ENCODE measurements at places on chromosomes 6 and 20.
A peak's percentile ranks its signal among the peaks of the same experiment; 100 is the strongest.

DNA sequence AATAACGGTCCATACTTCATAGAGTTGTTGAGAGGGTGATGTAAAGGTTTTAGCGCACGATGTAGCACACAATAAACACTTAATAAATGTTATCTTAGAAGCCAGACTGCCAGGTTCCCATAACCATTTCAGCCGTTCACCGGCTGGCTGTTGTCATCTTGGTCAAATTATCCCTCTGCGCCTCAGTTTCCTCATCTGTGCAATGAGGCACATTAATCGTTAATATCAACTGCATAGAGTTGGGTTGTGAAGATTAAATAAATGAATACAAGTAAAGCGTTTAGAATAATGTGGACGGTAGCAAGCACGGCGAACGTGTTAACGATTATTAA, 432 bp upstream of the PSMF1 start:
- DNase-seq, result no peak

DNA sequence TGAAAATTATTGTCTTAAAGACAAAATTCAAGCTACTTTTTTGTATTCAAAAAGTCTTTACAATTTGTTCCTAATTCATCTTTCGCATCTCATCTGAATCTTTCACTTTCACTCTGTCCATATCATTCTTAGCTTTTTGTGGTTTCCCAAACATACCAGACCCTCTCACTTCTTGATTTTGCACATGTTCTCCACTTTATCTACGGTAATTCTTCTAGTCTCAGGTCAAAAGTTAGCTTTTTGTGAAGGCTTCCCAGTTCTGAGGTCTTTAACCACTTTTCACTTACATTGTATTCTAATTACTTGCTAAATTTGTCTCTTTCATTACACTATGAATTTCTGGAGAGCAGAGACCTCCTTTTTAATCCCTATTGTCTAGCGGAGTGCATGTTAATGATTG, 34.6 kb upstream of the EPHA7 start:
- DNase-seq, result no peak

- DNase-seq, result no peak
Observed at GRCh38 chr6:148954934-148955333, 208.1 kb downstream of the UST start.

- no peak for DNase-seq
Observed at GRCh38 chr6:128899341-128900050, 16.6 kb downstream of the LAMA2 start.

- DNase-seq, result no peak
Observed at GRCh38 chr6:7691675-7692452, 34.0 kb upstream of the BMP6 start.

GRCh38 chr6:159806021-159806458, 6.0 kb downstream of the PNLDC1 start:
- DNase-seq, result no peak

- no peak for DNase-seq
Observed at GRCh38 chr6:107540465-107540857, 50.5 kb downstream of the SOBP start.

- no peak for DNase-seq
Observed at GRCh38 chr6:56231827-56232226, 15.6 kb downstream of the COL21A1 start.

DNA sequence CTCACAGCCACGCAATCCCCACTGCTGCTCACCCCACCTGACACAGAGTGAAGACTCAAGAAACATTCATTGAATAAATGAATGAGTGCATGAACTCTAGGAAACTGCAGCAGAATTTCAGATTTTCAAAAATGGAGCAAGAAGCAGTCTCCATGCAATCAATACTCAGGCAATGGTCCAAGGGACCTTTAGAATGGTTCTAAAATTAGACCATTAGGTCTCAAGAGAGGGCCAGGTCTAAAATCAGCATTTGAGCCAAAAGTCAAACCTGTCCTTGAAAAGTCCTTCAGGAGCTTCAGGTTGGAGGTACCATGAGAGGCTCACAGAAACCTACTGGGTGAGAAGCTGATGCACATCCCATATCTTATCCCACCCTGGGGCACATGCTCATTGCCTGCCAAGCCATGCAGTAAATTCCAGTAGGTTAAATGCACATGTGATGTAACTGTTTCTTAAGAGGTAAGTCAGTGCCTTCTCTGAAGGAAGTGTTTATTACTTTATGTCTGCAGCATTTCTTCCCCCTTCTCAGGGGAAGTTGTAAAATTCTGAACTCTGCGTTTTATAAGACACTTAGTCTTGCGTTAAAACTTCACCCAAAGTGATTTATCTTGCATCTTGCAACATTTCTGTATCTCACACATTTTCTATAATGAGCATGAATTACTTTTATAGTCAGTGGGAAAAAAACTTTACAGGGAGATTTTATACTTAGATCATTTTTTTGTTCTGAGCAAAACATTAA, 126.6 kb downstream of the ADAT2 start:
- DNase-seq, result no peak

GRCh38 chr20:17845701-17846475, 122.7 kb downstream of the SNX5 start:
- DNase-seq, result no peak

- no peak for DNase-seq
Observed at GRCh38 chr20:58054082-58054779, 174.2 kb downstream of the ANKRD60 start.

DNA sequence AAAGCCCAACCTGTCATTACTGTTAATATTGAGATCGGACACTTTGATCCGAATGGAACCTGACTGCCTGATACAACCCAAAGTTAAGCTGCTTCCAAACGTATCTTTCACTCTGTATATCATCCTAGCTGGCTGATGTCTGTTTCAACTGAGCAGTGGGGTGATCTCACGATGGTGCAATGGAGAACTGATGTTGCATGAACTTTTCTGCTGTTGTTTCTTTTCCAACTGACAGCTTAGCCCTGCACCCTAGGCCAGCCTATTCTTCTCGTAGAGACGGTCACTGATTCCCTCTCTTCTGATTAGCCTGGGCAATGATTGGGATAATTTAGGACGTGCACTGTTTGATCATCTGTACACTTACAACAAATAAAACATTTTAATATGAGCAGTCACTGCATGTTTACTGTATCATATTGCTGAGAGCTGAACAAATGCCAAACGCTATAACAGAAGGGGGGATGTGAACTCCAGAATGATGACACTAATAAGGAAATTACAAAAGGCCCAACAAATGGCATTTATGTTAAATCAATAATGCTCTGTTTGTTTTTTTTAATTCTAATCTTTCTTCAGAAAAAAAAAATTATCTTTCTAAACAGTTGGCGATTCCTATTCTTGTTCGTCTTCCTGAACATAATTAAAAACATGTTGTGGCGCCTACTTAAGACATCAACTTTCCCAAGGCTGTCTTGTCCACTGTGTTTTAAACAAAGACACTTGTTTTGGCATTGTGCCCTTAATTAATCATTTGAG, 184.8 kb downstream of the ZNF217 start:
- no peak for DNase-seq

- no peak for DNase-seq
Observed at GRCh38 chr20:39248862-39249485, 286.8 kb downstream of the DHX35 start.

GRCh38 chr6:161235776-161236633, 37.9 kb downstream of the AGPAT4 start:
- no peak for DNase-seq

- DNase-seq, result no peak
Observed at GRCh38 chr20:45448270-45448669, 21.3 kb upstream of the WFDC2 start.

DNA sequence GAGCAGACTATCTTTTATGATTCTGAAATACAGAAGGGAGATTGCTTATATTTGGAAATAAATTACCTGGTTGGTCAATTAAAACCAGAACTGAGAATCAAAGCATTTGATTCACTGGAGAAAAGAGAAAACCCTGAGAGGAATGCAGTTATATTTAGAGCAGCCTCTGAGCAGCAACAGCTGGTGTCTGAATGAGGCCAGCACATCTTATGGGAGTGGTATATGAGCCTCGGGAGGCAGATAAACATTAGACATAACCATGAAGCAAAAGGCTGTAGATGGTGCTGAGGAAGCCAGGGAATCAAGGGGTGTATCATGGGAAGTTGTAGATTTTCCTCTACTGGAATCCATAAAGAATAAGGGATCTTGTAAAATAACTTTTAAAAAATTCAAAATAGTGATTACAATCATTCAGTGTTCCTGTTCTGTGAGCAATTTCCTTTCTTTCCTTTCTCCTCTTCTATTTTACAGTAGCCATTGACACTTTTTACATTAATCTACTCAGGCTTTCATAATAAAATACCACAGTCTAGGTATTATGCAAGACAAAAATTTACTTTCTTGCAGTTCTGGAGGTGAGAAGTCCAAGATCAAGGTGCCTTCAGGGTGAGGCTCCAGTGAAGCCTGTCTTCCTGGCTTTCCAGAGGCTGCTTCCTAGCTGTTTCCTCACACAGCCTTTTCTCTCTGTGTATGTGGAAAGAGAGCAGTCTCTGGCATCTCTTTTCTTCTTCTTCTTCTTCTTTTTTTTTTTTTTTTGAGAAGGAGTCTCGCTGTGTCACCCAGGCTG, 32.8 kb upstream of the ENPP5 start:
- DNase-seq, result no peak

GRCh38 chr20:10799735-10800134, 125.9 kb upstream of the JAG1 start:
- DNase-seq, result no peak

DNA sequence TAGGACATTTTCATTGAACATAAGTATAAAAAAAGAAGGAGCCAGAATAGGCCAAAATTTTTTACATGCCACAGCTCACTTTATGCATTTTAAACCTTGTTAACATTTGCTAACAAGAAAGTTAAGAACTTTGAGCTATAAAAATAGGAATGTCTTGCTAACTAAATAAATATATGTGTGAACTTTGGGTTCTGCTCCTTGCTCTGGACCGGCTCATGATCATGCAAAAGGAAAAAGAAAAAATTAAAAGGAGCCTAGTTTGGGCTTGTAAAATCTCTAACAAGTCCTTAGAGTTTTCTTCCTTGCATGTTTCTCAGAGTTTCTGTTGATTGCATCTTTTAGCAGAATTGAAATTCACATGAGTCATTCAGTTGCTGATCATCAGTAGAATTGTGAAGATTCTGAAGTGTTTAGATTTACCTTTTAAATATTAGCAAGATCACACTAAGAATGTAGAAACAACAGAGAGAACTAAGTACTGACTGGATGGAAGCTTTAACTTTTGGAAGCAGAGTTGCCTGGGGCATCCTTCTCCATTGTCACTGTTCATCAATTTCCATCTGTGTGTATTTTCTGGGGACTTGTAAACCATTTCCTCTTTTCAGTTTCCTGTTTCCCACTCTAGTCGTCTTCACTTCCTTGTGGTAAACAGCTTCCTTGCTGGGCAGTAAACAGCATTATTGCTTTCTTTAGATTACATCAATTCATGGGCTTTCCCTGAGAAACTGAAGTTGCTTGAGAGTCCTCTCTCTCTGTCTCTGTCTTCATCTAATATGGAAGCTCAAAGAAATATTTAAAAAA, 458.4 kb upstream of the BTBD3 start:
- DNase-seq, result no peak

DNA sequence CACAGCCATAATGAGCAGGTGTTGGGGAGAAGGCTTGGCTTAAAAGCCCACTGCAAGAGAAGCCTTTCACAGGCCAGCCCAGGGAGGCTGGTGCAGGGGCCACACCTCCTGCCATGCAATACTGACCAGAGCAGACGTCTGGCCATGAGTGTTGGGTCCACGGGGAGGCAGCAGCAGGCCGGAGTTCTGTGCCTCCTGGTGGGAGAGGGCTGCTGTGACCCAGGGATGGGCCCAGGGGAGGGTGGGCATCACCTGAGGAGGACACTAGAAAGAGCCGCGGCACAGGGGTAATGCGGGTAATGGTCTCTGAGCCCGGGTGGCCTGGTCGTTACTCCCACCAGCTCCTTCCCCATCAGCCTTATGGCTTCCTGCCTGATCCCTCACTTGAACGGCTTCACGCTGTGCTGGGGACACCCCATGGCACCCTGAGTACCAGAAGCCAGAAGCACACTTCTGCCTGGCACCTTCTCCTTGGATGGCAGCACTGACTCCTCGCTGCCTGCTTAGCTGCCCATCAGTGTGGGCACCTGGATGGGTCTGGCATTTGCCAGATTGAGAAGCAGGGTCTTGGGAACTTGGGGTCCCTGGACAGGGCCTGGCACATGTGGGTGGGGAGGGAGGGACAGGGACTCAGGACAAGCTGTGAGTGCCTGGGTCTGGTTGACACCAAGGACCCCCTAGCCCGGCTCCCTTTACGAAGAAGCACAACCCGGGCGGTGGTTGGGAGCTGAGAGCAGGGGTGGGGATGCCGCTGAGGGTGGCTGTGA, 108.8 kb downstream of the ASXL1 start:
- no peak for DNase-seq

DNA sequence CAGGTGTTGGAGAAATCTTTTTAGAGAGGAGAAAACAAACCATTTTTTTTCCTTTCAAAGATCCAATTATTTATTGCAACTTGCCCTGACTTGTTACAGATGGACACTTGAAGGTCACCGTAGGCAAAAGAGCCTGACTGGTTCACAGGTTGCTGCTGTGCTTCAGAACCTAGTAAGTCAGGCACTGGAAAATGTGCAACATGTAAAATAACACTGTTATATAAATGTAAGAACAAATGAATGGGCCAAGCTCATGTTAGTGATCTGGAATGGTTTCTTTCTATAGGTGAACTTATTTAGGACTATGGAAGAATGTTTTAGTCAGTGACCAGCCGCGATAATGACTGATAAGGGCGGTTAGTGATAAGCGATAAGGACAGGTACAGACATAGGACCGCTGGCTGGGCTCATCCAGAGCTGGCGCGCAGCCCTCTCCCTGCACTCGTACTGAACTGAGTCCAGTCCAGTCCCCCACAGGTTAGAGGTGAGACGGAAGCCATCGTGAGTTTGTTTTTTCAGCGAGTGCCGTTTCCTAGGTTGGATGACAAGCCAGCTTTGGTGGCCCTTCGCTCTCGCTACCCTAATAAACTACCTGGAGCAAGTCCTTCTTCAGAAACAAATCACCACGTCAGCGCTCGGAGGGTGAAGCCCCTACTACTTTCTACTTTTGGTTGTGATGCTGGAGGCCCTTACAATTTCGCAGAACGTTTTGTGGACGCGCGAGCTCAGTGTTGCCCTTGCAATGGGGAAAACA, 94.4 kb upstream of the PRDM1 start:
- DNase-seq, result peak; percentile 66

DNA sequence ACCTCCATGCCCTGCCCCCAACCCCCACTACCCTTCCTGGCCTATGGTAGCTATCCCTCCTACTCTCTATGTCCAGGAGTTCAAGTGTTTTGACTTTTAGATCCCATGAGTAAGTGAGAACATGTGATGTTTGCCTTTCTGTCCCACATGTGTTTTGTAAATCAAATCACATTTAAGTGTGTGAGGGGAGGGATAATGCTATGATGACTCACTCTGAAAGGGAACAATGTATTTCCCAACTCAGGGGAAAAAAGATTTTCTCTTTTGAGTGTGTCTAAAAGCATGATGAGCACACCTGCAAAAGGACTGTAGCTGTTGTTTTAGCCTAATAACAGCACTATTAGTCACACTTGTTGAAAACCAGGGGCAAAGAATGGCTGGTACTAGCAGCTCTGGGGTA, 193.7 kb downstream of the GJA10 start:
- no peak for DNase-seq

GRCh38 chr6:111804627-111805235, 68.5 kb downstream of the FYN start:
- peak; percentile 74 for DNase-seq

GRCh38 chr6:14273191-14273590, 155.6 kb downstream of the CD83 start:
- no peak for DNase-seq

Data from stimulated activated naive CD8-positive, alpha-beta T cell treated with anti-CD3 and anti-CD28 coated beads, Interleukin-15, amount 100 ng/mL, for 72 hours (primary cell).